ENCODE measurements at places on chromosomes 7 and 10.

GRCh38 chr7:1942941-1943289 lies 272.8 kb downstream of the ELFN1 start:
- DNase-seq = no peak

- DNase-seq = peak; percentile 85
These were observed 2.2 kb downstream of the CYP17A1 start for GRCh38 chr10:102835007-102835482.

GRCh38 chr10:83952314-83952713 lies 187.0 kb upstream of the GHITM start:
- no peak for DNase-seq

DNA sequence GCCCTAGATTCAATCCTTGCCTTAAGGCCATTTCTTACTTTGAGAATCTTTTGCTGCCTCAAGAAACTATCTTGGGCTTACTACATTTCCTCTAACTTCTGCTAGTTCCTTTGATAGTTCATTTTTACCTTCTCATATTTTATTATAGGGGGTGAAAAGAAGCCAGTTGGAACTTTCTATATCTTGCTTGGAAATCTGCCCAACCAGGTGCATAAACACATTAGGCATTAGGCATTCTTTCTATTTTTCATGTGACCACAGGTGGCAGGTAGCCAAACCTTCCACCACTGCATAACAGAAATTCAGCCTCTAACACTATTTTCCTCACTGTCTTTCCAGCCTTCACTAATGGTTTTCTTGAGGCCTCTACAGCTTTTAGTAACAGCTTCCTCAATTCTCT lies 300.0 kb upstream of the SP8 start:
- DNase-seq = no peak

DNA sequence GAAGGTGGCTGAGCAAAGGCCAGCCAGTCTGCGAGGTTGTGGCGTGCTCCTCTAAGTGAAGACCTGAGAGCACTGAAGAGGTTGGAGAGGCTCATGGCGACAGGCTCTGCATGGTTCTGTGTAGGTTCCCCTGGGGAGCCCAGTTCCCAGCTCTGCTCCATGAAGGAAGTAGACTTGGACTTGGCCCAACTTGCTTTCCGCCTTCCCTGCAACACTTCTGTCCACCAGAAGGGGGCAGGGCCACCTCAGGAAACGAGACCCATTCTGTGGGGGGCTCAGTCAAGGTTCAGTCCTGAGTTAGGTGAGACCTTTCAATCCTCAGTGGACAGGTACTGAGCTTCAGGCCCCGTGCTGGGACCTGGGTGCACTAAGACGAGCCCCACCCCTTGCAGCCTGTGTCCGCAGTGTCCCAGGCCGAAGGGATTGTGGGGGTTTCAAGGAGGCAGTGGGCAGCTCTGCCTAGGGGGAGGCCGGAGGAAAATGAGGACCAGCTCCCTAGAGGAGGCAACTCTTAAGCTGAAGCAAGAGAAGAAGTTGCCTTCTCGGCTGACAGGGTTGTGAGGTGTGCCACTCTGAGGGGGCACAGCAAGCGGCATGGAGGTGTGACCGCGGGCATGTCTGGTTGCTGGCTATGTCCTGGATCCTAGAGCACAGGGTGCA lies 15.0 kb upstream of the PCBD1 start:
- DNase-seq = peak; percentile 55

GRCh38 chr10:132543916-132544743 lies 6.5 kb downstream of the INPP5A start:
- DNase-seq = no peak

- no peak for DNase-seq
These were observed at the start of gene INPP5A for GRCh38 chr10:132537684-132538001. Gene INPP5A, plus strand, starts transcription at chr10:132537787. Its CDS starts 310 bp downstream, at chr10:132538097.

GRCh38 chr10:61454541-61454940 lies 1.4 kb upstream of the TMEM26 start:
- no peak for DNase-seq

GRCh38 chr10:98312822-98313221 lies 44.8 kb upstream of the LOXL4 start:
- DNase-seq = no peak

DNA sequence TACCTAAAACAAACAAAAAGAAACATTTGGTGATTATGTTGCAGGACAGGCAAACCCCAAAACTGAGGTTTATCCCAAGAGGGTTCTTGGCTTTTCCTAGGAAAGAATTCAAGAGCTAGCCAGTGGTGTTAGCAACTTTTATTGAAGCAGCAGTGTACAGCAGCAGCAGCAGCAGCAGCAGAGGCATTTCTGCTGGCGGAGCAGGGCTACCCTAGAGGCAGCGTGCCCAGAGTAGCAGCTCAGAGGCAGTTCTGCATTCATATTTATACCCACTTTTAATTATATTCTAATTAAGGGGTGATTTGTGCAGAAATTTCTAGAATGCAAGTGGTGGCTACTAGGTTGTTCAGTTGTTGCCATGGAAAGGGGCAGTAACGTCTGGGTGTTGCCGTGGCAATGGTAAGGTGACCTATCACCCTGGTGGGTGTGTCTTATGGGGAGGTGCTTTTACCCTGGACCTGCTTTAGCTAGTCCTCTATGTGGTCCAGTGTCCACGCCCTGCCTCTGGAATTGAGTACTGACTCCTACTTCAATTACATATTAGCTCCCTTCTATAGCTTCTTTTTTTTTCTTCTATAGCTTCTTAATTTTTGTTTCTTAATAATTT lies 53.9 kb downstream of the VCL start:
- DNase-seq = no peak

GRCh38 chr10:76086761-76087639 lies 655.6 kb downstream of the LRMDA start:
- peak; percentile 94 for DNase-seq

GRCh38 chr10:98168147-98168546 lies 33.7 kb downstream of the R3HCC1L start:
- DNase-seq = no peak

DNA sequence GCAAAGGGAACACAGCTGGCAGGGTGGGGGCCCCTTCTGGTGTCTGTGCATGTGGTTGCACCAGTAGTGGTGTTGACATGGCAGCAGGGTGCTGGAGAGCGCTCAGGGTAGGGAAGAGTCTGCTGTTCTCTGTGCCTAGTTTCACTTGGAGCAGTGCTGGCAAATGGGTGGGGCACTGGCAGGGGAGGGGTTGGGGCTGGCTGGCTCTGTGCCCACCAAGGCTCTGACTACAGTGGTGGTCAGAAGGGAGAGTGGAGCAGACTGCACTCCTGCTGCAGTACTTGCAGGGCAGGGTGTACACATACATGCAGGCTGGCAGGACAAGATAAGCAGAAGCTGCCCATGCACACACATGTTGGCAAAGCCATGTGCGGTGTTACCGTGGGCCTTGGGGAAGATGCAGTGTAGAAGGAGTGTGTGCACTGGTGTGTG lies 18.2 kb downstream of the FAM25A start:
- no peak for DNase-seq

DNA sequence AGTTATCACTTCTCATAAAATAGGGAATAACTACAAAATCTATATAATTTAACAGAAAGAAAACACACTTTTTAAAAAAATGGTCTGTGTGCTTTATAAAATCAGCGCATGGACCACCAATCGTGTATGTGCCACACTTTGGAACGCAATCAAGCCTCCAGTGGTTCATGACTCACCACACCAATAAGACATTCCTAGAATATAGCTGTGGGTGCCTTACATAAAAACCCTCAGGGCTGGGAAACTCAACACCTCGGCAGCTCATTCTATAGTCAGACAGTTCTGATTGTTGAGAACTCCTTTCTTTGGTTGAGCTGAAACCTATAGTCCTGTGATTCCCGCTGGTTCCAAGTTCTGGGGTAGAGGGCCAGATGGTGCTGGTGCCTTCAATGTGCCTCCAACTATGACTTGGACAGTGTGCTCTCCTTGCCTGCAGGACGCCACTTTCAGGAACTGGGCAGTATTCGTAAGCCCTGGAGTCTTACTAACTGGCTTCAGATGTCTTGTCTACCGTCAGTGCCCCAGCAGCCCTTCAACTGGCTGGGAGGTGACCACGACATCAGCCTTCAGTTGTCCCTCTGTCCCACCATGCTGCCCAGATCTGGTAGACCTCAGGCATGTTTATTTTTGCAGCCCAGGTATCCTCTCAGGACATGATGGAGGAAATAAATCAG lies 135.7 kb upstream of the GDF10 start:
- DNase-seq = peak; percentile 67

DNA sequence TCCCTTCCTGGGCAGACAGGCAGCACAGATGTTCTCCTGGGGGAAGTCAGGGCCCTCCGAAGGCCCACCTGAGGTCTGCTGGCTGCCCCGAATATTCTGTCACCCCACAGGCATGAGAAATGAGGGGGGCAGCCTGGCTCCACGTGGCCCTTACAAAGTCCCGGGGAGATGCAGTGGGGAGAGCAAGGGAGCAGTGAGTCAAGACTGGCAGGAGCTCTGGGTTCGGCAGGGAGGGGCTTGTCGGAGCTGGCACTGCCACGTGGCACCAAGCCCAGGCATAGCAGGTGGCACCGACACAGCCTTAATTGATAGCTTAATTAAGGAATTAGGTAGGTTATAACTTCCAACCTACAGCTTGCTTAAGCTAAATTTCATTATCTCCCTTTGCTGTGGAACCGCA lies 163.9 kb downstream of the USP6NL start:
- DNase-seq = no peak

DNA sequence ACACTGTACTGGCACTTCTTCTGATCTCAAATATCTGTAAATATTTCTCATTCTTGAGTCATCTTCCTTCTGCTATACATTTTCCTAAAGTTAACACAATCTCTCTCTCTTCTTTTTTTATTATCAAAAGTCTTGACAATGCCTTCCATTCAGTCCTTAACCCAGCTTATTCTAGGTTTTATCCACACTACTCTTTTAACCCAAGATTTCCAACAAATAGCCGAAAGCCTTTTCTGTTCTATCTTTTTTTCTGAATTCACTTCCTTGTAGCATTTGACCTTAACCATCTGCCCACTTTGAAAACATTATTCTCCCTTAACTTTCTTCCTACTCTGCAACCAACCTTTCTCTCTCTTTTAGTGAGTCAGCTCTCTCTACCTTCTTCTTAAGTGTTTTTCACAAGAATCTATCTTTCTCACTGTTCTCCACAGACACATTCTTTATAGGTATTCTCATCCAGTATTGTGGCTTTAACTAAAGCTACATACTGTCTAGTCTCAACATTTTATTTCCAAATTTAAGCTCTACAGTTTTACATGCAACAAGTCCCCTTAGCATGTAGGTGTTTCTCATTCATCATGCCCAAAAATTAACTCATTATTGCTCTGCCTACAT lies 915.6 kb downstream of the KCNMA1 start:
- DNase-seq = no peak

DNA sequence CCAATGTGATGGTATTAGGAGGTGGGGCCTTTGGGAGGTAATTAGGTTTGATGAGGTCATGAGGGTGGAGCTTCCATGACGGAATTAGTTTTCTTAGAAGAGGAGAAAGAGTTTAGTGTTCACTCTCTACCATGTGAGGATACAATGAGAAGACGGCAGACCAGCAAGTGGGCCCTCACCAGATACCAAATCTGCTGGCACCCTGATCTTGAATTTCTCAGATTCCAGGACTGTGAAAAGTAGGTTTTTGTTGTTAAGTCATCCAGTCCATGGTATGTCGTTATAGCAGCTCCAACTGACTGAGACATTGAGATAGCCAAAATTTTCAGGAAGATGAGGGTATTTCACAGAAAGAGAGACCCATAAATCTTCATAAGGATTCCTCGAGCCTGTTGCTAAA lies 3.6 kb upstream of the TMEM196 start:
- DNase-seq = no peak

DNA sequence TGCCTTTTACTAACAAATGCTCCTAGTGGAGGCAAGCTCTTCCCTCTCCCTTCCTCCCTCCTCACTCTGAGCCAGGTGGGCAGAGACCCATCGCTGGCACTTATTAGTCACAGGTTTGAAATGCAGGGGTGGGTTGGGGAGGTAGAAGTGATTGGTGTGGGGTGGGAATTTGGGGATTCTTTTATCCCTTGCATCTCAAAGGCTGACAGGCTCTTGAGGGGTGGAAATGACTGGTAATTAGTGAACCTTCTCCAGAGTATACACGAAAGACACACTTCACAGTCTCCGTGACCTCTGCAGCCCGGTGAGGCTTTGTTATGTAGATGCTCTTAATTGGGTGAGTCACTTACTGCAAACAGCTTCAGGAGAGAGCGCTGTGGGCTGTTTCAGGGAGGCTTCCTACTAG lies 13.9 kb upstream of the LRMDA start:
- no peak for DNase-seq

DNA sequence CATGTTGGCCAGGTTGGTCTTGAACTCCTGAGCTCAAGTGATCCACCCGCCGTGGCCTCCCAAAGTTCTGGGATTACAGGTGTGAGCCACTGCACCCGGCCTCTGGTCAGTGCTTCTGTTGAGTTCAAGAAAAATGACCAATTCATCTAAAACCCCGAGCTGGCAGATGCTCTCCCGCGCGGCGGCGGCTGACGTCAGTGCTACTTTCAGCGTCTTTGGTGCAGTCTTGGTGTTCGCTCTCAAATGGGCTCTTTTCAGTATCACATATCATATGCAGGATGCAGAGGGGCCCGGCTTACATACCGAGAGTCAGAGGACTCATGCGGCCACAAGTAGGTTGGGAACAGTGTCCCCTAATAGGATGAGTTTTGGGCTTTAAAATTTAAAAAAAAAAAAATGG lies 125.9 kb downstream of the CUX1 start:
- DNase-seq = no peak

- no peak for DNase-seq
These were observed 282.7 kb downstream of the HTR7 start for GRCh38 chr10:90575125-90575524.

DNA sequence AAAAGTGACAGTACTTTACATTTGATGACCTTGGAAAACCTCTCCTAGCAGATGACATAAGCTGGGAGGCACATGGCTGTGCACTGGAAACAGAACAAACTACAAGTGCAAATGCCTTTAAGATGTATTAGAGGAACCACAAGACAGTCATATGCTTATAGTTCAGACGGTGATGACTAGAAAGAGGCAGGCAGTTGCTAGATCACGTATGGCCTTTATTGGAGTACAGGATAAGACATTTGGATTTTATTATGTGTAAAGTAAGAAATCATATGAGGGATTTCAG lies 290.0 kb downstream of the SORCS1 start:
- DNase-seq = no peak

GRCh38 chr7:135755351-135755753 lies 6.7 kb upstream of the FAM180A start:
- DNase-seq = peak; percentile 32

DNA sequence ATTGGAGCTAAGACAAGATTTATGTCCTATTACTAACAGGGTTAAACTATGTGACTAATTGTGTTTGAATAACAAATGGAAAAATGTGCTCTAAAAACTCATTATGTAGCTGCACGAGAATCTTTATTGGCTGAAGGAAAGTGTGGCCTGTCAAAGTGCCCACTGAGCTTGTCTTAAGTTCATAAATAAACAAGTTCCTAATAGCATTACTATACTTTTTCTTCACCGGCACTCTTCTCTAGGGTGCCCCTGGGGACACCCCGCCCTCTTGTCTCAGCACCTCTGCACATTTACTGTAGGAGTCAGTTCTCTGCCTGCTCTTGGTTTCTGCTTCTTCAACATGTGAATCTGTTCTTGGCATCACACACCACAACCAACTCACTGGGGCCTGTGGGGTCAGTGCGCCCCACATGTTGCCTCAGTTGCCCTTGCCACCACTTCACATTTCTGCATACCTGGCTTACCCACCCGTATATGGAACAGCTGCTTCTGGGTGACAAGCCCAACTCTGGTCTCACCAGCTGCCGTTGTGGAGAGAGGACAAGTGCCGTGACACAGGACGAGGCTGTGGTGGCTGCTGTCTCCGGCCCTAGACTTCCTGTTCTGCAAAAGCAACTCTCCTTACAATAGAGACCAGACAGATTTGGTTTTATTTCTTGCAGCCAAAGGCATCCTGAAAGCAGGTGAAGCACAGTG lies 96.3 kb upstream of the DDC start:
- DNase-seq = no peak

GRCh38 chr7:22361795-22362194 lies 4.8 kb upstream of the RAPGEF5 start:
- DNase-seq = no peak

All from fibroblast of the aortic adventitia (primary cell).